ENCODE measurements at places on chromosomes 3 and 15.

- no peak for DNase-seq
Observed at GRCh38 chr15:40508216-40508615, 37.4 kb downstream of the CHST14 start.

- no peak for DNase-seq
Observed at GRCh38 chr3:73586190-73586589, 38.6 kb downstream of the PDZRN3 start.

GRCh38 chr15:99306694-99307338 is 55.5 kb downstream of the LRRC28 start:
- peak; percentile 86 for DNase-seq

DNA sequence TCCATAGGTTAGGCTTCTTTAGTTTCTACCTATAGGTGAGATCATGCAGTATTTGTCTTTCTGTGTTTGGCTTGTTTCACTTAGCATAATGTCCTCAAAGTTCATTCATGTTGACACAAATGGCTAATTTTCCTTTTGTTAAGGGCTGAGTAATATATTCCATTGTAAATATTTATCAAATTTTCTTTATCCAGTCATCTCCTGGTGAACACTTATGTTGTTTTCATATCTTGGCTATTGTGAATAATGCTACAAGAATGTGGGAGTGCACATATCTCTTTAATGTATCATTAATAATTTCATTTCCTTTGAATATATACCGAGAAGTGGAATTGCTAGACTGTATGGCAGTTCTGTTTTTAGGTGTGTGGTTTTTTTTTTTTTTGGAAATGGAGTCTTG is 250.9 kb upstream of the SEMA6D start:
- DNase-seq = no peak

GRCh38 chr15:25860885-25861866 is 2.0 kb downstream of the ATP10A start:
- no peak for DNase-seq

DNA sequence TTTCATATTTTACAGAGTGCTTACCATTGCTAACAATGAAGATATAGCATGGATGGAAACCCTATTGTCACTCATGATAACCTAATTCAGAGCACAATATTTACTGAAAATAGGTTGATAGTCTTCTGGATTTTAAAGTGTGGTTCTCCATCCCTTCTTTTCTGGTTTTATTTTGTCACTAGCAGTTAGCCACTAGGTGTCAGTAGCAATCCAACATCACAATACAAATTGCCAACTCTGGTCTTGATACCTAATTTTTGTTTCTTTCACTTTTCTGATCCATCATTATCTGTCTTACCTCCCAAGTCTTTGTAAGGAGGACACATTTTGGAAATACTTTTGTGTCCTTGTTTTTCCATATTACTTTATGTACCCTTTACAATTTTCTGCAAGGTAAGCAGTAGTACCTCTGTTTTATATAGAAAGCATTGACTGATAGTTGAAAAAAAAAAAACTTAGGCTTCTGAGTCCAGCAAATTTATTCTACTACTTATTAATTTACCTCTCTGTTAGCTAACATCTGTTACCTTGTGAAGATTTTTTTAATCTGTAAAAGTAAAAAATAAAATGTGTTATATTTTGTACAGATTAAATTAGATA is 28.3 kb upstream of the CRYBG3 start:
- DNase-seq = no peak

DNA sequence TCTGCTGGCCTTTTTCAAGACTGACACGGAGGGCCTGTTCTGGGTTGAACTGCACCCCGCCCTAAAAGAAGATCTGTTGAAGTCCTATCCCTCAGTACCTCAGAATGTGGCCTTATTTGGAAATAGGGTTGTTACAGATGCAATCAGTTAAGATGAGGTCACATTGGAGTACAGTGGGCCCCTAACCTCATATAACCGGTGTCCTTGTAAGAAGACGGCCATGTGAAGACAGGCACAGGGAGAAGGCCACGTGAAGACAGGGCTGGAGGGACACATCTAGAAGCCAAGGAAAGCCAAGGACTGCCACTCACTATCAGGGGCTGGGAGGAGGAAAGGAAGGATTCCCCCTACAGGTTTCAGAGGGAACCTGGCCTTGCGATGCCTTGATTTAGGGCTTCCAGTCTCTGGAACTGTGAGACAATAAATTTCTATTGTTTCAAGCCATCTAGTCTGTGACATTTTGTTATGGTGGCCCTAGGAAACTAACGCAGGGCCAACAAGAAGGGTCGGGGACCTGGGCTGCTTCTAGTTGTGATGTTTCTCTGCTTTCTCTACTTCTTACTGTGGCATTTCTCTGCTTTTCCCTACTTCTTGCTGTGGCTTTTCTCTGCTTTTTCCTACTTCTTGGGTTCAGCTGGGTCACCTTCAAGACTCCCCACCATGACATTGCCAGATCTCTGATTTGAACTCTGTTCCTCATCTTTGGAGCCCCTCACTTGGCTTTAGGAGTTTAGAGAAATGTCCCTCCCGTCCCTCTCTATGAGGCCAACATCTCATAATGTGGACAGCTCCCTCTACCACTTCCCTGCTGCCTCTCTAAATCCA is 4.8 kb upstream of the CCDC174 start:
- DNase-seq = no peak

- no peak for DNase-seq
Observed at GRCh38 chr3:114011059-114011797, 45.1 kb downstream of the CCDC191 start.

- no peak for DNase-seq
Observed at GRCh38 chr3:31546162-31546561, 13.4 kb downstream of the STT3B start.

DNA sequence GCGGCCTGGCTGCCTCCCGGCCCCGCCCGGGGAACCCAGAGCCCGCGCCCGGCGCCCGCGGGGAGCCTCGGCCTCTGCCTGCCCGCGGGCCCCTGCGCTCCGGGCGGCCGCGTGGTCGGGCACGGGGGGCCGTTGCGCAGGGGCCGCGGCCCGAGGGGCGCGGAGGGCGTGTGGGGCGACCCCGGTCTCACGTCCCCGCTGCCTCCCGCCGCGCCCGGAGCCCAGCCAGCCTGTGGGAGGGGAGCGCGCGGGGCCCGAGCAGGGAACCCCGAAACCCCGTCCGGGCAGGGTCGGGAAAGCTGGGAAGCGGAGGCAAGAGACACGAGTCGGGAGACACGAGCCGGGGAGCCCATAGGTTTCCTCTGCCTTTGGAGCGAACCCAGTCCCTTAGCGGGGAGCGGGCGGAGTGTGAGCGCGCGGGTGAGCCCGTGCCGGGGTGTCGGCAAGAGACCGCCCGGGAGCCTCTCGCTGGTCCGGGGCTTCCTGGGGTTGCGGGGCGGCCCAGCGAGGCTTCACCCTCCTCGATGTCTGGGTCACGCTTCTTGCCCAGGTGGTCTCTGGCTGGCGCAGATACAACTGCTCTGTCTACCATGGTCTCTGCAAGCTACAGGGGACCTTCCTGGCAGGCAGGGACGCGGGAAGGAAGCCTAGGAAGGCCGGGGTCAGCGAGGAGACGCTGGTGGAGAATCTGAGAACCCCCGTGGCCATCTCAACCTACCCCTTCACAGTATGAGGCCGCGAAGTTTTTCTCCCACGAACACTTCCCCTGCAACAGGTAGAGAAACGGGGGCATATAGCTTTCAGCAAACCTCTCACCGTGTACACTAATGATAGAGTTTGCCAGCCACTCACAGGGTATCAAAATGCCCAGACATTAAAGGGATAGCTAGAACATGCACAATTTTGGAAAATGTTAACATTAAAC is 586 bp downstream of the LRRK1 start:
- peak; percentile 28 for DNase-seq

DNA sequence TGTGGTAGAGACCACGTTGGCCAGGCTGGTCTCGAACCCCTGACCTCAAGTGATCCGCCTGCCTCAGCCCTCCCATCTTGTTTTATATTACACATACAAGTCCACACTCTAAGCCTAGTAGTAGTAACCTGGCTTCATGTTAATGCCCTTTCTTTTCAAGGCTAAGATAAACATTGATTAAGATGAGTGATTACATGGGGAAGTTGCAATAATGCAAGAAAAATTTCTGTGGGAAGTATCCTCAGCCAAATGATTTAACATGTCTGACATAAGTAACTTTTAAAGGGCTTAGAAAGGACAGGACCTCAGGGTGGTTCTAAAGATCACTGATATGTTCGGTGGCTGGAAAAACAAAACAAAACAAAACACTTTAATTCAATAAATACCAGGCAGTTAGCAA is 72.1 kb downstream of the SFMBT1 start:
- DNase-seq = no peak

DNA sequence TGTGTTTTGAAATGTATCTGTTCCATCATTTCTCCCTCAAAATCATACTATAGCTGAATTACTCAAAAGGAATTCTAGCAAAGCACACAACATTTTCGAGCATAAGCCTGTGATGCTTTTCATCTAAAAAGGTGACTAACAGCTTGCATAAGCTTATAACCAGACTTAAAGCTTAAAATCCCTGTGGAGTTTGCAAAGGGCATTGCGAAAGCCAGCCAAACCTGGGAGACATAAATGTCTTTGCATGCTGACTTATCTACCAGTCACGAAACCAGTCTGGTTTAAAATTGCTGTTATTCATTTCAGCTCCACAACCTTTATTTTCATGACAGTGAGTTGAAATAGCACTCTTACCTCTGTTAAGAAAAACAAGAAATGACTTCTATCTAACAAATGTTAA is 35.6 kb upstream of the LIPC start:
- DNase-seq = no peak

DNA sequence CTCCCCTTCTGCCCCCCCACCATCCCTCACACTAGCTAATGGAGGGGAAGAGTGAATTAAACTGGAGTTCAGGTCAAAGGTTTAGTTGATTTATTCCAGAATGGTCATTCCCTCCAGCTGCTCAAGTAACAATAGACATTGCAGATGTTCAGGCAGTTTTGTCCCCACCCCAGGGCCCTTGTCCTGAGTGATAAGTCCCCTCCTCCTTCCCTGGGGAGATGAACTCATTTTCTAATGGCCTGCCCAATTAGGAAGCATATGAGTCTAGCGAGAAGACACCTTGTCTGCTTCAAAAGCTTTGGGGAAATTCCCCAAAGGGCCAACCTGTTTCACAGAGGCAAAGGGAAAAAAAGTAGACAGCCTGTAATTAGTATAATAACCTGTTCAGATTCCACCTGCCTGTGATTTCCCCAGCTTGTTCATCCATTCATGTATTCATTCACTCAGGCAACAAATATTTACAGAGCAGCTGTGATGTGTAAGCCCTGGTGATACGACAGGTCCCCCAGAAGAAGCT is 165.3 kb downstream of the SHQ1 start:
- DNase-seq = no peak

DNA sequence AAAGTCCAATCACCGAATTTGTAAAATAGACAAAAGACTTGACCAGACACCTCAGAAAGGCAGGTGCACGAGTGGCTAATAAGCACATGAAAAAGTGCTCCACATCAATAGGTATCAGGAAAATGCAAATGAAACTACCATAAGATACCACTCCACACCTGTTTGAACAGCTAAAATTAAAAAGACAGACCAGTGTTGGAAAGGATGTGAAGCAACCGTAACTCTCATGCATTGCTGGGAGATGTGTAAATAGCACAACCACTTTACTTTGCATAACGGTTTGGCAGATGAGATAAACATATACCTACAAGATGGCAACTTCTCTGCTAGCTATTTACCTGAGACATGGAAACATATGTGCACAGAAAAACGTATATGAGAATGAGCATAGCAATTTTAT is 56.9 kb downstream of the CADPS start:
- DNase-seq = no peak

- DNase-seq = no peak
Observed at GRCh38 chr15:69498987-69499386, 46.4 kb downstream of the RPLP1 start.

DNA sequence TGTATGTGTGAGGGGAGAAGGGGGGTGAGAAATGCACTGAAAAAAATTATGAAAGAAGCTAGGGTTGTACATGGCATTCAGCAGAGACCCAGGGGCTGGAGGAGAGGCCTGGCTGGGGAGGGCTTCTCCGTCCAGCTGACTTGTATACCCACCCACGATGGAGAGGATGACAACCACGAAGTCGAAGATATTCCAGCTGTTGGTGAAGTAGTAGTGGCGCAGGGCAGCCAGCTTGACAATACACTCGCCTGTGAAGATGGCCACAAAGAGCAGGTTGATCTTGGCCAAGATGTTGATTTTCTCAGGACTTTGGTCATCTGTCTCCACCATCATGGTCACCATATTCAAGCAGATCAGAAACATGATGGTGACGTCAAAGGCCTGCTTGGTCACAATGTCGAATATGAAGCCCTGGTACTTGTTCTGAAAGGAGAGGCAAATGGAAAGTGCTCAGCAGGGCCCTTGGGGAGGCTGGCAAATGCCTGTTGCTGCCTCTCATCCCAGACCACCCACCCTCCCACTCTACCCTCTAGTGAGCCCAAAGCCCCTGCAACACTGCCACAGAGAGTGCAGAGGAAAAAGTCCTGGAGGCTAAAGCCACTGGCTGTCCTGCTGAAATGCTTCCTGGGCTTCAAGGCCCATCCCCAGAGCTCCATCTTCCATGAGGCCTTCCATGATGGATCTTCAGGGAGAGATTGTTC is 58.1 kb downstream of the EXOG start:
- DNase-seq = no peak

GRCh38 chr15:51681303-51681963 is at the start of gene SCG3:
SCG3 (plus strand) TSS chr15:51681503; CDS start chr15:51681756, 253 bp downstream.
- DNase-seq = peak; percentile 75

- no peak for DNase-seq
Observed at GRCh38 chr3:155241579-155241978, 51.9 kb downstream of the STRIT1 start.

DNA sequence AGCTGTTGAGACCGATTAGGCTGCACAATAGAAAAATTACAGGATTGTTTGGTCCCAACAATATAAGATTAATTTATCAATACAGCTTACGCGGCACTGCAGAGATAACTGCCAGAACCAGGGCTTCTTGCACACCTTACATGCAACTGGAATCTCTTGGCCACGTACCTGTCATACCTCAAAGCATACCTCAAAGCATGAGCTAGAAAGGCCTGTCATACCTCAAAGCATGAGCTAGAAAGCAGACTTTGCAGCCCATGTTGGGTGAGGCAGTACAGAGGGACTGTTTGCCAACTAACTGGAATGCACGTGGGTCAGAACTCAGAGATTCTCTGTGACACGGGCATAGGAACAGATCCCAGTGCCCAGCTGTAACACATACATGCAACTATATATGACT is 34.7 kb downstream of the NTRK3 start:
- no peak for DNase-seq

DNA sequence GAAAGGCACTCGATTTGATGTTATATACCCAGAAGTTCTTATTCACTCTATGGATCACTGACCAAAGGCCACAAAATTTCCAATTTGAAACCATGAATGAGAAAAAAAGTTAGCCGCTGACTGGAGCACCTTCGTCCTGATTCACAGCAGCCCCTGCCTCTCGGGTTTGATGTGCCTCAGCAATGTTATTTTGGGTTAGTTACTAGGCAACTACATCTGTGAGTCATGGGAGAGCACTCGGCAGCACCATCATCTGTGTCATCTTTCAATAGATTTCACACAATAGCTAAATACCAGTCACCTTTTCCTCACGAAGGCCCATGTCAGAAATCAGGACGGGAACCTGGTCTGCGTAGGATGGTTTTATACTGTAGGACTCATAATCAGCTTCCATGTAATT is 269.2 kb downstream of the ZBBX start:
- DNase-seq = no peak

Measured in thyroid gland (tissue), 4 donors.